Left colon (tissue), 2 donors: ENCODE measurements at places on chromosomes 6 and 20. TPM values are rescaled to one million over a fixed set of nuclear protein-coding genes. Genes with fewer than 3 reads are reported as not detected.

DNA sequence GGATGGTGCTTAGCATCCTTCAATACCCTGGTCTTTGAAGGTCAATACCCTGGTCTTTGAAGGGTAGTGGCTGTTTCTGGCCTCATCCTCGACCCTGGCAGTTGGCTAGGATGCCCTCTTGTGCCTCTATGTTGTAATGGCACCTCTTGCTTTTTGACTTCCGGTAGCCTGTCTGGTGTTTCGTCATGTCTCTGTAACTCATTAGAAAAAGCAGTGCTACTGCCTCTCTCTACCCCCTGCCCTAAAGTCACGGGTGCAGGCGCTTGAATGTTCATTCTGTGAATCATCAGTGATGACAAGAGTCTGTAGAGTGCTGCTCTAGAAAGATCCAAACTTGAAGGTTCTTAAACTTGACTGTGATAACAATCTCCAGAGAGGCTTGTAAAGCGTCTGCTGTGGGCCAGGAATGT is 28.3 kb downstream of the RSPO4 start:
- DNase-seq: no peak

DNA sequence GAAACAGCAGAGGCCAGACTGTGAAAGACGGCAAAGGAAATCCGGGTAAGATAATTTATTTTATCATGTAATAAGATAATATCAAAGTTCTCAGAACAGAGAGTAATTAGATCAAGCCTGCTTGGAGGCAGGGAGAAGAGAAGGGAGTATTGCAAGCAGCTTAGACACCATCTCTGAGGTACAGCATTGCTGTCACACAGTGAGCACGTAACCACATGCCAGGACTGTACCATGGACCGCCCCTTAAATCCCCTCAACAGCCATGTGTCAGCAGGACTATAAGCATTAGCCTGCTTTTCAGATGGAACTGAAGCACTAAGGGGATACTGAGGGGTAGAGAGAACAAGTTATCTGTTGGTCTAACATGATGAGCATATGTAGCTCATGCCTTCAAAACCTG is 141.5 kb downstream of the C6orf118 start:
- no peak for DNase-seq

DNA sequence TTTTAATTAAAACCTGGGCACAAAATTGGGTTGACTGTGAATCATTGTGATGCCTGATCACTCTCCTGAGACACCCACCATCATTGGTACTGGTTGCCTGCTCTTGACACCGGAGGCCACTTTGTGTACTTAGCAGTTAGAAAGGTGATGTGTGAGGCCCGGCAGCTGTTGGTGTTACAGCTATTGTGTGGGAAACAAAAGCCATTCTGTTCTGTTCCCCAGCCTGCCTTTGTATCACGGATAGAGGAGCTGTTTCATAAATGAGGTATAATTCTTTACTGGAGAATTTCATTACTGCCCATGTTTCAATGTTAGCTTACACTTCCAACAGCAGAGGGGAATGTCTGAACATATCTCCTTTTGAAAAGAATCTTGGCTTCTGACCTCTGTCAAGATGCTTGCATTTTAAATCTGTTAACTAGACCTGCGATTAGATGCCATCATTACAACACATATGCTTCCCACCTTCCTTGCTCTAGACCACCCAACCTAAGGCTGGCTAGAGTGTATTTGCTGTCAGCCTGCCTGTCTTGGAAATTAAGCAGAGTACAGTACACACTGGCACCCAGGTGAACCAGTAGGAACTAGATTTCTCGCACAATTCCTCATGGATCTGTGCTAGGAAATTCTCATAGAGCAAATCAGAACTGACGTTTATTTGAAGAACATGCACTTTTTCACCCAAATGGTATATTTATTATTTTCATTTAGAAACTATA is 142.4 kb upstream of the INSM1 start:
- DNase-seq: no peak

DNA sequence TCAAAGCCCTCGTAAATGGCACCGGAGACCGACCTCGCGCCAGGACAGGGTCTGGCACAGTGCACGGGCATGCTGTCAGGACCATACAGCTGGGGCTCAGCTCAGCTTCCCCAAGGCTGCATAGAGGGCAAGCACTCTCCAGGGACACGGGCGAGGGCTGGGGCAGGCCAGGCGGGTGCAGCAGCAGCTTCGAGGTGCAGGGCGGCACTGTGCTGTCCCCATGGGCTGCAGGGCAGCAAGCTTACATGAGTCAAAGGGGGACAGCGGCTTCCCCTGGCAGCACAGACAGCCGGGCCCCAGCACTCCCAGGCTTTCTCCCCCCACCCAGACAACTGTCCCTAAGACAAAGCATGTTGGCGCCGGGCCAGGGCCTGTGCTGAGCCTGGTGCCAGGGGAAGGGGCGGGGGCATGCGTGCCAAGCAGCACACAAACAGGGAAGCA is 25.7 kb downstream of the PSMG4 start:
- no peak for DNase-seq

DNA sequence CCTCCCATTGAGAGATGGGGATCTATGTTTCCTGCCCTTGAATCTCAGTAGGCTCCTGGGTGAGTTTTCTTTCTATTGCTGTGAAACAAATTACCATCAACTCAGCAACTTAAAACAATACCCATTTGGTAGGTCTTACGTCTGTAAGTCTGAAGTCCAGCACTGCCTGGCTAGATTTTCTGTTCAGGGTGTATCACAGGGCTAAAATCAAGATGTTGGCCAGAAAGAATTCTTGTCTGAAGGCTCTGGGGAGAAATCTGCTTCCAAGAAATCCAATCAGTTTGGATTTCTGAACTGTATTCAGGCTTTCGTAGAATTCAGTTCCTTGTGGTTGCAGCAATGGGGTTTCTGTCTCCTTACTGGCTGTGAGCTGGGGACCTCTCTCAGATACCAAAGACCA is 99.6 kb upstream of the SLC24A3 start:
- no peak for DNase-seq

BMP2 gene
- total RNA-seq: 37.1 TPM

INSM1 gene
- total RNA-seq: 5.5 TPM
